D721Med (cell line): ENCODE measurements at places on chromosomes 4 and X.

- no peak for DNase-seq
Observed at GRCh38 chrX:116827063-116827462, 364.3 kb upstream of the CT83 start.

GRCh38 chr4:2183394-2183793, 58.5 kb downstream of the HAUS3 start:
- no peak for DNase-seq

DNA sequence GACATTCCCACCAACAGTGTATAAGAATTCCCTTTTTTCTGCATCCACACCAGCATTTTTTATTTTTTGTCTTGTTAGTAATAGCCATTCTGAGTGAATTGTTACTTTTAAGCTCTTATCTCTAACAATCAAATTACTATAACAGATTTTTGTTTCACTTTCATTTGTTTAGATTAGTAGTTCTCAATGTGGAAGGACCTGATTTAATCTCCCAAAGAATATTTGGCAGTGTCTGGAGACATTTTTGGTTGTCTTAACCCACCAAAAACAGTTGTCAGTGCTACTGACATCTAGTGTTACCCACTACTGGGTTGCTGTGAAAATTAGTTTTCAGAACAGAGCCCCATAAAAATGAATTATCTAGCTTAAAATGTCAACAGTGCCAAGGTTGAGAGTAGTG, 37.9 kb downstream of the RUFY3 start:
- DNase-seq = no peak

GRCh38 chr4:61359301-61359700, 159.2 kb downstream of the ADGRL3 start:
- DNase-seq = no peak

GRCh38 chr4:113148925-113149324, 99.5 kb downstream of the ANK2 start:
- no peak for DNase-seq

DNA sequence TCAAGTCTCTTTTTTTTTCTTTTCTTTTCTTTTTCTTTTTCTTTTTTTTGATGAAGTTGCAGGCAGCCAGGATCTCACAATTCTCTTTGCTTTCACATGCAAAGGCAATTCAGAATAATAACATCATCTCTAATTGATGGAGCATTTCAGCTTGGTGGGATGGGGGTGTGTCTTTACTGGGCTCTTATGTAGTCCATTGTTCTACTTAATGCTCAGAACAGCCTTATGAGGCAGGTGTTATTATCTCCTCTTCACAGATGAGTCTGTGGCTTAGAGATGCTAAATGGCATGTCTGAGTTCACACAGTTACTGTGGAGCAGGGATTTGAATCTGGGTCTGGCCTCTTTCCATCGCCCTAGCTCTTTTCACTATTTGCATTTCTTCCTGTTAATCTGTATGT, 70.2 kb downstream of the TRPC5 start:
- DNase-seq = no peak

DNA sequence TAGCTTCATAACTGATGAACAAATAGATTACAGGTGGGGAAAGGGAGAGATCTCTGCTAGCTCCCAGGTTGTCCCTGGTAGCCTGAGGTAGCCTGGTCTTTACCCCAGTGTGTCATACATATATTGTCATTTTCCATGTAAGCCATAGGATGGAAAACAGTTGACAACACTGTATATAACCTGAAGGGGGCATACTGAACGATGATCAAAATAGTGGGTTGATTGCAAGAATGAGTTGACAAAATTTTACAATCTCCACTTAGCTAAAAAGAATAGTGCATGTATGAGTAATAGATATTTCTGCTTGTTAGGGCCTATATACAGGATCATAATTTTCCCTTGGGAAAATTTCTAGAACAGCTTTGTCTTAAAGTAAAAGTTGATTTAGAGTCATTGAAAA, 304.1 kb upstream of the HAND2 start:
- DNase-seq = no peak
